Esophagus muscularis mucosa (tissue), 4 donors: ENCODE measurements at places on chromosomes 5 and 9.

- no peaks in the 10 kb centered on the region for H3K27me3 ChIP-seq
- no peak for DNase-seq
- no peaks in the 10 kb centered on the region for H3K4me1 ChIP-seq
Observed at GRCh38 chr9:114264806-114265550, 57.9 kb upstream of the ORM1 start.

- H3K4me1 ChIP-seq, result no peaks in the 10 kb centered on the region
- H3K4me3 ChIP-seq, result no peak overlapping the region
- H3K36me3 ChIP-seq, result no peaks in the 10 kb centered on the region
Observed at GRCh38 chr5:165457859-165458481, 1952.6 kb downstream of the MAT2B start.

GRCh38 chr5:54848581-54848980 is 136.8 kb downstream of the ESM1 start:
- H3K27ac ChIP-seq, result no peak overlapping the region
- no peaks in the 10 kb centered on the region for H3K27me3 ChIP-seq
- H3K4me3 ChIP-seq, result no peak overlapping the region
- H3K4me1 ChIP-seq, result peaks cover 5% of the 10 kb centered on the region
- DNase-seq, result no peak

DNA sequence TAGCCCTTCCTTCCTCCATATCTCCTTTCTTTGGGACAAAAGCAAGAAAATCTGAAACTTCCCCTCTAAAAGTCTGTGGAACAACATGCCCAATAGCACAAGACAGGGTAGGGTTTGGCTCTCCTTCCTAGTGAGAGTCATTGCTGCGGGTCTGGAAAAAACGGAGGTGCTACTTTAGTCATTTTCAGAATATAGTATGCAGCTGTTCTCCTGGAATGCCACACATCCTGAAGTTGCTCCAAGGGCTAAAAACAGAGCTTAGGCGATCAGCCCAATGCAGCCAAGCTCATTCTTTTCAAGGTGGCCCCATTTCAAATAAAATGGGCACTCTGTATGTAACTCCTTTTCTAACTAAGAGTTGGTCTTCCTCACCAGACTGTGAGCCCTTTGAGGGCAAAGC is 39.5 kb upstream of the MYOT start:
- DNase-seq, result no peak
- peaks cover 8% of the 10 kb centered on the region for H3K4me1 ChIP-seq
- no peak overlapping the region for H3K4me3 ChIP-seq
- no peaks in the 10 kb centered on the region for H3K36me3 ChIP-seq
- no peaks in the 10 kb centered on the region for H3K27me3 ChIP-seq

DNA sequence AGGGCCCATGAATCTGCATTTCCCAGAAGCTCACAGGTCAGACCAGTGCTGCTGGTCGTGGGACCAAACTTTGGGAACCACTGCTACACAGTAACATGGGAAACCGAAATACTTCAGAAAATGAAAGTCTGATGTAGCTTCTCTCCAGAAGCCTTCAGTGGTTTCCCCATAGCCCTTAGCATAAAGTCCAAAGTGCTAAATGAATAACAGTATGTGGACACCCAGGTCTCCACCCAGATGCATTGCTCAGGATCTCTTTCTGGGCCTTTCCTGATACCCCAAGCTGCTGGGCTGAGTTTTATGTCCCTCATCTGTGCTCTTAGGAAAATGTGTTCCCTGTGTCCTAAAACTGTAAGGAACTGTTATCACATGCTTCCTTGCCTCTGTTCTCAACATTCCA is 100.4 kb downstream of the NFIB start:
- no peaks in the 10 kb centered on the region for H3K36me3 ChIP-seq
- no peak overlapping the region for H3K27ac ChIP-seq
- no peak for DNase-seq

GRCh38 chr9:126587187-126588185 is 26.2 kb upstream of the LMX1B start:
- peaks cover 22% of the 10 kb centered on the region for H3K4me1 ChIP-seq
- peak overlapping the region; percentile 58 for H3K27ac ChIP-seq
- H3K27me3 ChIP-seq, result no peaks in the 10 kb centered on the region
- no peaks in the 10 kb centered on the region for H3K36me3 ChIP-seq
- no peak for DNase-seq
- no peak overlapping the region for H3K4me3 ChIP-seq
